ENCODE measurements at places on chromosomes 16 and 17.

- DNase-seq = no peak
Observed at GRCh38 chr17:604765-605164, 109.9 kb downstream of the VPS53 start.

DNA sequence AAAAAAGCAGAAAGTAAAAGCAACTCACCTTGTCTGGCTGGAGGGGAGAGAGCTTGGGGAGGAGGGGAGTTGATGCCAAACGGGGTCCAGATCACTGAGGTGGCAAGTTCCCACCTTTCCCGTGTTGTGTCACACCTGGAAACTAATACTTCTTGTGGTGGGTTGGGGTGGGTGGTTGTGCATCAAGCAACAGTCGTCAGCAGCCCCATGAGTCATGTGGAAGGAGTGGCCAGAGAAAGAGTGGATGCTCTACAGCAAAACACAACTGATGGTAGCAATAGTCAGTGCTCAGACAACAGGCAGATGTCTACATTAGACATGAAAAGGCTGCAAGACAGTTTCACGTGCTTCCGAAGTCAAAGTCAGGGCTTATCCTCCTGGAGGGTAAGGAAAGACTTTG lies 35.4 kb downstream of the ARSG start:
- DNase-seq = no peak

- no peak for DNase-seq
Observed at GRCh38 chr16:24784121-24784520, 54.7 kb downstream of the TNRC6A start.

DNA sequence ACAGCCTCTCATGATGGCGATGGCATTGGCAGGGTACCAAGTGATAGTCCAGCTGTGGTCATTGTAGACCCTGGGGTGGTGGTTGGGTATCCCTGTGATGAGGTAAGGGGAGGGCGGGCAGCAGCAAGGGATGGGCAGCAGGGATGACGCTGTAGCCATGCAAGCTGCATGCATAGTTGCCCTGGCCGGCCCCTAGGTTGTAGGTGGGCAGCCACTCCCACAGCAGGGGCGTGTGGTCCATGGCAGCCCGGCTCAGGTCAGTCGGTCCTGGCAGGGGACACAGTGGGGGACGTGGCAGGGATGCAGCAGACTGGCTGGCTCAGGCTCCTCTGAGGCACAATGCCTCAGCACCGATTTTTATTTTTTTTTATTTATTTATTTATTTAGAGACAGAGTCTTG lies 8.7 kb downstream of the DRC3 start:
- no peak for DNase-seq

- DNase-seq = peak; percentile 58
Observed at GRCh38 chr16:22192261-22193062, 13.6 kb upstream of the EEF2K start.

DNA sequence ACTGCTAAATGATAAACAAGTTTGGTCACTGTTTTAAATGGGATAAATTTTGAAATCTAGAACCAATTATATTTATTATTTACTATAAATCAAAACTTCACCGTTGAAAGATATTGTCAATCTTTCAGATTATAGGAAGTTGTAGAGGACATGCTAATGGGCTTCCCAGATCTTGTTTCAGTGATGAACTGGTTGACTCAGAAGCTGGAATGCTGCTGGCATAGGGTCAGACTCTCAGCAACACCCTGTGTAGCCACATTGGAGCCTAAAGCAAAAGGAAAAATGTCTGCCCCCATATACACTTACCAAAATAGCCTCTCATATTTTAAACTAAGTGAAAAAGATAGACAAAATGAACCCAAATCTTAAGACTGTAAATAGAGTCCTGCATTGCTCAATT lies 916.9 kb upstream of the SOX9 start:
- DNase-seq = no peak

Measured in omental fat pad (tissue), 4 donors.